HAP-1 (cell line): ENCODE measurements at places on chromosomes 11 and 22.

- DNase-seq, result no peak
Measured at GRCh38 chr22:32994041-32994830, 63.9 kb downstream of the SYN3 start.

GRCh38 chr22:28914201-28914600 lies 30.8 kb downstream of the ZNRF3 start:
- DNase-seq, result no peak

GRCh38 chr22:30044369-30044768 lies 35.9 kb upstream of the HORMAD2 start:
- DNase-seq, result no peak

DNA sequence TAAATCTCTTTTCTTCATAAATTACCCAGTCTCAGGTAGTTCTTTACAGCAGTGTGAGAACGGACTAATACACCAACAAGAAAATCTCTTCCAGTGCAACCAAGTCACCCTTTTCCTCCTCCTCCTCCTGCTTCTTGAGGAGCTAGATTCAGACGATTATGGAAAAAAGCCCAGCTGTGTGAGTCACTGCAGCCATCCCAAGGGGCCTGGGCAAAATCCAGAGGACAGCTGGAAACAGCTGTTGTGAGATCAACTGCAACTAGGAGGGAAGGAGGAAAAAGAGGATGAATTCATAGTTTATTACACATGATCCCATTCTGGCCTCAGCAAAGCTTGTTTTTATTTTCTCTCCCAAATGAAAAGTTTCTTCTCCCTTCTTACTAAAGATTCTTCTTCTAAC lies 32.9 kb downstream of the RBFOX2 start:
- DNase-seq, result no peak

DNA sequence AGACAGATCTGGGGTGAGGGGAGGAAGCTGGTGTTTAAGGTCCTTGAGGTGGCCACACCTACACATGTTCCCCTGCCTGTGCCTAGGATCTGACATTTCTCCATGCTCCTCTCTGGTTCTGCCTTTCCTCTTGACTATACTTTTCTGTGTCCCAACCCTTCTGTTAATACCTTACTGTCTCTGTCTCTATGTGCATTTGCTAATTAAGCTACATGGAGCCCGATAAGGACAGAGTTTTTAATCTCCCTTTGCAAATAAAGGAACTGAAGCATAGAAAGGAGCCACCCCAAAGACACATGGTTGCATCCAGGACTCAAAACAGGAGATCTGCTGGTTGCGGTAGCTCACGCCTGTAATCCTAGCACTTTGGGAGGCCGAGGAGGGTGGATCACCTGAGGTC lies 33.1 kb upstream of the CDON start:
- no peak for DNase-seq

DNA sequence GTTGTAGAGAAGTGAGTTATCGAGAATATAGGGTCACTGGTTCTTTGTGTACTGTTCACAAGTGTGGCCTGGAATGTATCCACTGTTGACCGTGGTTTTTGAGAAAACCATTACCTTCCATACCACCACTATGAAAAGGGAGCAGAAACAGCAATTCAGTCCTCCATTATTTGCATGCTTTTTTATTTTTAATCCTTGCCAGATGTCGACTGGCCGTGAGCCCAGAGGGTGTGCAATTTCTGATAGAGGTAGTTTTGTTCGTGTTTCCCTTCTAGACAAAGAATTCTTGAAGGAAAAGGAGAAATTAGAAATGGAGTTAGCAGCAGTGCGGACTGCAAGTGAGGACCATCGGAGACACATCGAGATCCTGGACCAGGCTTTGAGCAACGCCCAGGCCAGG lies 81.7 kb downstream of the AMOTL1 start:
- no peak for DNase-seq

GRCh38 chr11:843086-843734 lies 558 bp downstream of the TSPAN4 start:
- DNase-seq, result no peak

DNA sequence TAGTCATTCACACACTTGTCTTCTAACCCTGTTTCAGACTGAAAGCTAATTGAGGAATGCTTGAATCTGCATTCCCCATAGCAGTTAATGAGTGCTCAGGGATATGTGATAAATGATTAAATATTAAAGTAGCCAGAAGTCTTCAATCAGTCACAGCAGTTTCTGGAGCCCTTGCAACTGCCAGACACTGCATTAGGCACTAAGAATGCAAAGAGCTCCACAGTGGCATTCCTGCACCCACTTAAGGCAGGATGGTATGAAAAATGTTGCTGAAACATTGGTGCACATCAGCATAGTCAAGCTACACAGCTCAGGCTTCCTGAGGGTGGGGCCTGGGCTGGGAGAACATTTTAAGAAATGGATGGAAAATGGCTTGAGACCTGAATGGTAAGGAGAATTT lies 6.5 kb downstream of the DTX4 start:
- DNase-seq, result no peak

GRCh38 chr11:15157181-15157580 lies 42.5 kb downstream of the INSC start:
- no peak for DNase-seq

DNA sequence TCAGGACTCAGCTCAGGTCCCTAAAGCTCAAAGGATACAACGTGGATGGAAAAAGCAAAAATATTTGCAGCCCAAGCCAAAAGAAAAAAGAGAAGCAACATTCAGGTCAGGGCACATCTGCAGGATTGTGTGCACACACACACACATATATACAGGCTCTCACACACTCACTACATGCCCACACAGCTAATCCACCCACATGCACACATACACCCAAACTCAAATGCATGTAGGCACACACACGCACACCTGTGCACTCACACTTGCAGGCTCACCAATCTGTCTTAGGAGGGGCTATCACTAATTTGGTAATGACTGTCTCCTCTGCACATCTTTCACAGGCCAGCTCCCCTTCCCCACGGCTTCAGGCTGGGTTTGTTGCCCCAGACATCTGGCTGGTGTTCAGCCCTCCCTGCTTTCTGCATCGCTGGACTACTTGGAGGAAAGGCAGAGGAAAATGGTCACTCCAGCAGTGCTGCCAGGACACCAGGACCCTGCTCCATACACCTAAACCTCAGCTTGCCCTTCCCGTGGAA lies 103.6 kb upstream of the DRD2 start:
- no peak for DNase-seq

- DNase-seq, result no peak
Measured at GRCh38 chr22:32574411-32574810, 99.8 kb downstream of the FBXO7 start.

- DNase-seq, result no peak
Measured at GRCh38 chr11:130318031-130318673, 3.4 kb upstream of the ZBTB44 start.

- no peak for DNase-seq
Measured at GRCh38 chr11:89456681-89457080, 34.5 kb downstream of the NOX4 start.

DNA sequence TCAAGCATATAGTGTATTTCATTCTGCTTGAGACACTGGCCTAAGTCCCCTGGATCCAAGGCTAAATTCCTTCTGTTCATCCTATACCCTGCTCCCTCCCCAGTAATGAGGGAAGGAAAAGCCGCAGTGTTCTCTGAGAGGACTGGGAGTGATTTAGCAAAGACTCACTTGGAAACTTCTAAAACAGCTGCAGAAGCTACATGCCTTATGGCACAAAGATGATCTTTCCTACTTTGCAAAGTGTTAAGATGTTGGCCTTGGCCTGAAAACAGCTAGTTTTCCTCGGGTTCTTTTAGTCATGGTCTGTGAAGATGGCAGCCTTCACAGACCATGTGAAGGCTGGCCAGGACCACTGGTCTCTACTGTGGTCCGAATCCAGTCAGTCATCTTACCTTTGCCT lies 65.7 kb downstream of the ABTB2 start:
- no peak for DNase-seq

- no peak for DNase-seq
Measured at GRCh38 chr22:40409613-40410113, 39.3 kb downstream of the SGSM3 start.

DNA sequence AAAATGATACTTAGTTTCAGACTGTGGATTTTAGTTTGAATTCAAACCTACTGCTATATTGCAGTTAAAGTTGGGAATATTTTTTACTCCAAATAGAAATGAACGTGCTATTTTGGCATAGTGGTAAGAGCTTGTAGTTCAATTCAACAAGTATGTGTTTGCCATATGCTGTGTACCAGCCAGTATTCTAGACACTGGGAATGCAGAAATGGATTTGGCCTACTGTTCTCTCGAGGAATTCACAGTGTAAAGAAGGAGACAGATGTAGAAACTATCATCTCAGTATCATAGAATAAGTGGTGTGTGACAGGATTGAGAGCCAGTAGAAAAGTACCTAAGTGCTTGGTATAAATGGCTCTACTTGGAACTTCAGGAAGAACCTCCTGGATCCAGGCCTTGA lies 80.4 kb downstream of the ATXN10 start:
- no peak for DNase-seq

DNA sequence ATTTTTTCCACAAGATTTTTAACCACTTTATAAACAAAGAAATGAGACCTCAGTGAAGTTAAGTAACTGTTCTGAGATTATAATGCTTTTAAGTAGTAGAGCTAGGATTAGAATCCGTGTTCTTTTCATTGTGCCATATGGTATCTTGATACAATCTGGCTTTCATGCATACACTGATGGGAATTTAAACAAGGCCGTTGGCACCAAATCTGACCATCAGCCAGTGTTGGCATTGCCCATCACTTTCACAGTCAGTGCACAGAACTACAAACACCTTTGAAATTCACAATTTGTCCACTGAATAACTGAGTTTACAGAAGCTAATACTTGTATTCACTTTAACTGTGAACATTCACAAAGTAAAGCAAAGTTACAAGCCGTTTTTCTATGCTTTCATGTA lies 1228.0 kb downstream of the TBC1D22A start:
- no peak for DNase-seq

- no peak for DNase-seq
Measured at GRCh38 chr11:7892059-7892699, 38.9 kb downstream of the OR10A6 start.

GRCh38 chr11:69010964-69011623 lies 2.0 kb downstream of the MRGPRF start:
- DNase-seq, result peak; percentile 54

GRCh38 chr11:34505874-34506273 lies 7.7 kb downstream of the ELF5 start:
- no peak for DNase-seq

GRCh38 chr11:33307984-33308383 lies 50.8 kb downstream of the HIPK3 start:
- no peak for DNase-seq

- peak; percentile 60 for DNase-seq
Measured at GRCh38 chr11:117819096-117820040, 5.2 kb downstream of the FXYD2 start.

DNA sequence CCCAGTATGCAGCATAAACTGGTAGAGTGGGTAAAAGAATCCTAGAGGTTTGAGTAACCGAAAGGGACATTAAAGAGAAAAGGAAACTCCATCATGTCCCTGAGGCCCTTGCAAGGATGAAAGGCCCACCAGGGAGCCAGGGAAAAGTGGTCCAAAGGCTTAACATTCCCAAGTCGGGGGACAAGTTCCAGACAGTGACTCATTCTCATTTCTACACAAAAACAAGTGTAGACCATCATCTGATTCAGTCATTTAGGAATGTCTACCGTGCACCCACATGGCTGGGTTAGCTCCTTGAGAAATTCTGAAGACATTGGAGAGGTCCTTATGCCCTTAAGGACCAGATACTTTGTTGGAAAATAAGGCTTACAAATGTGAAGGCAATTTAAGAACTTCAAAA lies 4.8 kb upstream of the NOX4 start:
- DNase-seq, result no peak

DNA sequence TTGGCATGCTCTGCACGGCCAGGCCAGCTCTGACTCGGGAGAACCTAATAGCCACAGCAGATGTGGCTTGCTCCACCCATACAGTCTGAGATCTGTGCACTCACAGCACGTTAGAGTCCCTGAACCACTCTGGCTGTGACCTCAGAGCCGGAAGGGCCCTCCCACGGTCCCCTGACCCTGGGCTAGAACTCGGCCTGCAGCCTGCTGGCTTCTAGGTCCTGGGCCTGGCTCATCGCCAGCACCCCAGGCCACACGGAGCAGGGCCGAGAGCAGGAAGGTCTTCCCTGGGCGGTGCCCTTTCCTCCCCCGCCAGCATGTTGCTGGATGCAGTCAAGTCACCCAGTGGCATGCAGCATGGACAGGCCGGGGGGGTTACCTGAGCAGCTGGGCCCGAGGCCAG lies 35.3 kb upstream of the TTLL12 start:
- DNase-seq, result no peak

DNA sequence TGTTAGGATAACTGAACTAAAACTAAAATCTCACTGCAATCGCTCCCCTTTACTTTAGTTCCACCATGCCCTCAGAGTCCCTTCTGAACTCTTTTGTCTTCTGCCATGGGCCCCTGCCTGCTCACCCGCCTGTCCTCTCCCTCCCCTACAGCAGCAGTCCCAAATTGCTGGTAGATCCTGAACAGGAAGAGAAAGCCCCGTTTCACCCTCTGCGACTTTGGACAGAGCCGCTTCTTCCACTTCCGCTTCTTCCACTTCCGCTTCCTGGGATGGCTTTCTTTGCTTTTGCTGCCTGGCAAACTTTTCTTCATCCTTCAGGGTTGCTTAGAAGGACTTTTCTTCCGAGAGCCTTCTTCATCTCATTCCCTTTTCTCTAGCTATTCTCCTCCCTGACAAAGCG lies 35.7 kb upstream of the TLCD5 start:
- no peak for DNase-seq

DNA sequence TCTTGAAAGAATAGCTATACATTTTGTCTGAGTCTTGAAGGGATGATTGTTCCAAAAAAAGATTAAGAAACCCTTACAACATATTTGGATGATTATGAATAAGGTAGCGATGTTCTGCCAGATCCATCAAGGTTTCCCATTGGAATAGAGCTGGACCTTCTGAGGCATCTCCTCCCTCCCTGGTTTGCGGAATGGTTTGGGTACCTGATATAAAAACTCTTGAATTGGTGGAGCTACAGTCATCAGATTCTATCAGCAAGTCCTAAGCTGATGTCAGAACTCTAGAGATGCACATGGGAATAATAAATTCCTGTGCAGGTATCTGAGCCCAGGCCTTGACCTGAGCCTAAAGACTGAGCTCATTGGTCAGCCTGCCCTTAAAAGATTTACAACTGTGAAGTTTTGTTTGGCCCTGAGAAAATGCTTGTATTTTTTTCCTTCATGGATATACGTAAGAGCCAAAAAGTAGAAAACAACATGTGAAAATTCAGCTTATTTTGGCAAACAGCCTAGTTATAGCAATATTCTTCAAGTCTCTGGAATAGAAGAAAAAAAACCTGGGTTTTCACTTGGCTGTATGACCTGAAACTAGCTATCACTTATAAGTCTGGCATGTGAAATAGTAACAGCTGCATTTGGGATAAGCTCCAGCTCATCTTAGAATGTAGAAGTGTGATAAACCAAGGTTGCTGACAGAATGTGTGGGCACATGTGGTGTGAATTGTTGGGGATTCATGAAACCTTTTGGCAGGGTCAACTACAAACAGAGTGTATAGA lies 265.7 kb upstream of the CTSC start:
- no peak for DNase-seq
